Epithelial cell of proximal tubule (primary cell): ENCODE measurements at places on chromosomes 16 and 17. TPM values are rescaled to one million over a fixed set of nuclear protein-coding genes. Genes with fewer than 3 reads are reported as not detected.

The DNAH17 gene
- total RNA-seq: 0.72 TPM in 1 of 2 replicates, not detected in the other

The ALOX12B gene
- total RNA-seq: 0.35 TPM in 1 of 2 replicates, not detected in the other

The DPEP2 gene
- total RNA-seq: not detected in 2 replicates

The CCL1 gene
- not detected in 2 replicates for total RNA-seq

The CDK5R1 gene
- total RNA-seq: 7.0 and 8.0 TPM in 2 replicates

The SLC2A4 gene
- 0.23 and 0.36 TPM in 2 replicates for total RNA-seq

The MYLK3 gene
- total RNA-seq: 0.07 TPM in 1 of 2 replicates, not detected in the other

The TNS4 gene
- 0.51 TPM in 1 of 2 replicates, not detected in the other for total RNA-seq

The AP2B1 gene
- 134 and 142 TPM in 2 replicates for total RNA-seq

The FBXO39 gene
- total RNA-seq: not detected in 2 replicates

The PYY gene
- not detected in 2 replicates for total RNA-seq

The LDHD gene
- total RNA-seq: 0.12 TPM in 1 of 2 replicates, not detected in the other

The EIF3C gene
- total RNA-seq: 178 and 287 TPM in 2 replicates

The ERI2 gene
- 17.5 and 22.5 TPM in 2 replicates for total RNA-seq
